ENCODE measurements at places on chromosomes 16 and 17.

- DNase-seq = no peak
Measured at GRCh38 chr16:77969861-77970260, 52.5 kb upstream of the CLEC3A start.

DNA sequence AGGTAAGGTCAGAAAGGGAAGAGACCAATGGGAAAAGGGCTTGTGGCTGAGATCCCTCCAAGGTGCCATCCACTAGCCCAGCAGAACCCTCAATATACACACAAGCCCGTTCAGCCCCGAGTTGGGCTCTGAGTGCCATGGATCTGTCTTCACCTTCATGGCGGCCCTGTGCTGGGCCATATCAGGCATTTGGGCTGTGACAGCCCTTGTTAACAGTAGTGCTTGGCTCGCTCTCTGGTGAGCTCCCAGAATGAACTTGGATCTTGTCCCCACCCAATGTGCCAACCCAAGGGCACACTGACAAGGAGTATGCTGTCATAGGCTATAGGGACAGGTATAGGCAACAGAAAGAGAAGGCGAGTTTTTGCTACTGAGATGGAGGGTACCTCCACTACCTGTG, 182.7 kb downstream of the ZFHX3 start:
- no peak for DNase-seq

- DNase-seq = no peak
Measured at GRCh38 chr17:80323982-80324381, 63.3 kb downstream of the RNF213 start.

- no peak for DNase-seq
Measured at GRCh38 chr17:58284613-58285421, 4.1 kb upstream of the MPO start.

DNA sequence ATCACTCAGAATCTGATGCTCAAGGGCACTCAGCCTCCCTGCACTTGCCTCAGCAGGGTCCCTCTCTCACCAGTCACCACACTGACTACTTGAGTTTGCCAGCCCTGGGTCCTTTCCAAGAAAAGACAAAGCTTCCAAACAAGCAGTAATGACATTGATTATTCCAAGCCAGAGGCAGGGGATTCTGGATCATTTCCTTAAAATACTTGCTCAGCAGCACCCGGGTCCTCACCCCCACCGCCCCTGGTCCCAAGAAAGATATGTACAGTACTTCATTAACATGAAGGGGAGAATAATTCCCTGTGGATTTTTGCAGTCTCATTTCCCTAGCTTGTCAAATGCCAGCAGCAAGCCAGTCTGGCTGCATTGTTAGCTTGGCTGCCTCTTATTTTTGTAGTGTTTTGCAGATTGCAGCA, 83.2 kb upstream of the GNAO1 start:
- no peak for DNase-seq

DNA sequence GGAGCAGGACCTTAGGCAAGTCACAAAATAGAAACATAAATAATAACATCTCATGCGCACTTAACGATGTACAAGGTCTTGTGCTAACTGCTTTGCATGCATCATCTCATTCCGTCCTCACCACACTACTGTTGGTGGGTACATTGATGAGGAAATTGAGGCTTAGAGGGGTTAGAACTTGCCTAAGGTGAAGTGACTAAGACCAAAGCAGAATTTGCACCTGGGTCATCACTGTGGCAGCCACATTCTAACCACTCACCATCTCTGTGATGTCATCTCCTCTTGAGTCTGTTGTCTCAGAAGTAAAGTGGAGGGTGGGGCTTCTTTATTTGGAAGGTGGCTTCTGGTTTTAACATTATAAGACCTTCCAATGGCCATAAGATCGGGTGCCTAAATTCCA, 20.4 kb upstream of the TRIM25 start:
- no peak for DNase-seq

DNA sequence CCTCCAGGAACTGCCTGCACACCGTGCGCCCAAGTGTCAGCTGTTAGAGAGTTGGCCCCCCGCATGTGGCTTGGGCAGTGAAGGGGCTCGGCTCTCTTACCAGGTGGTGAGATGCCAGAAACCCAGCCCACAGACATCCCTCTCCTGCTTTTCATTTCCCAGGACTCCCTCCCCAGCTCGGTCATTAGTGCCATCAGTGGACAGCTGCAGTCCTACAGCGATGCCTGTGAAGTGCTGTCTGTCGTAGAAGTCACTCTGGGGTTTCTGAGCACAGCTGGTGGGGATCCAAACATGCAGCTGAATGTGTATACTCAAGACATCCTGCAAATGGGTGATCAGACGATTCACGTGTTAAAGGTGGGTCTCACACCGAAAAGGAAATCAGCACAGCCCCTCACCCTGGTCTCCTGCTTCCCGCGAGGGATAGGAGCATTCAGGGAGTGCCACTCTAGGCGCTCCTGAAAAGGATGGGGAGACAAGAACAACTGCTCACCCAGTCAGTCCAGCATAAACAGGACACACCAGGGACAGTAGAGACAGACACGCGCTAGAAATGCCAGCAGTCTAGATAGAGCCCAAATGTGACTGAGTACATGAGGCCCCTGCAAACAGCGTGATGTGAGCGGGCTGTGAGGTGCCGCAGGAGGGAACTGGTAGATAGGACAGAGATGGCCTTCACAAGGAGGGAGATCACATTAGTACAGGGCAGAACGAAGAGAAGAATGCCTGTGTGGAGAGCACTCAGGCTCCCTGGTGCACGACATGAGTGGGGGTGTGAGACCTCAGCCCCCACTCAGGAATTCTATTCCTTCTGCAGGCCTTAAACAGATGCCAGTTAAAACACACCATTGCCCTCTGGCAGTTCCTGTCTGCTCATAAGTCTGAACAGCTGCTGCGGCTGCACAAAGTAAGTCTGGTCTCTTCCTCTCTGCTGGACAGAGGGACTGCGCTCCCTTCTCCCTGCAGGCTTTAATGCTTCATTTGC, 25.7 kb upstream of the ENDOV start:
- DNase-seq = no peak

DNA sequence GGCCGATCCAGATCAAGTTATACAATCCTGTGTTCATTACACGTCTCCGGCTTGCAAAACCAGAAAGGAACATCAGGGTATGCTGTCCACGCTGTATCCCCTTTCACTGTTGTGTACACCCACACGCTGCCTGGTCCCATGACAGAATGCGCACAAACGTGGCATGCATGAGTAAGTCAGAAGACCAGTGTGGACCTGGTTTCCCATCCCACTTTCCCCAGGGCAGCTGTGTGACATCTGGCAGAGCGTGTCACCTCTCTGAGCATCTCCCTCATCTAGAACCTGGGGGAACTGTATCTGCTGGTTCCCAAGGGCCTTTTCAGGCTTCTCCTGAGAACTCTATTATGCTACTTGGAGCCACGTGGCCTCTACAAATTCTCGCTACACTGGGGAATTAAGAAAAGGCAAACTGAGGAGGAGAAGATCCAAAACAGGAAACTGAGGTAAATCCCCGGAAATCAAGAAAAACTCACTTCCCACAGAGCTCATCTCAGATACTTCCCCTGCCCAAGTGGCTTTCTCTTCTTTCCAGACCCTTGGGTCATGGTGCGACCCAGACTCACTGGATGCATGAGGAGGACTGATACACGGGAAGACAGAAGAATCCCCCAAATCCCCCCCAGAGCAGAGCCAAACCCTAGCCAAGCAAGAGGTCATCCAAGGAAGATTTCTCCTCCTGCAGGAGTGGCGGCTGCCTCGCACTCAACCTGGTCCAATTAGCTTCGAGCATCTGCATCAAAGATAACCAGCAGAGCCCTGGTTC, 139.3 kb downstream of the GAS7 start:
- DNase-seq = no peak

GRCh38 chr16:82638095-82638798, 11.5 kb downstream of the CDH13 start:
- no peak for DNase-seq

DNA sequence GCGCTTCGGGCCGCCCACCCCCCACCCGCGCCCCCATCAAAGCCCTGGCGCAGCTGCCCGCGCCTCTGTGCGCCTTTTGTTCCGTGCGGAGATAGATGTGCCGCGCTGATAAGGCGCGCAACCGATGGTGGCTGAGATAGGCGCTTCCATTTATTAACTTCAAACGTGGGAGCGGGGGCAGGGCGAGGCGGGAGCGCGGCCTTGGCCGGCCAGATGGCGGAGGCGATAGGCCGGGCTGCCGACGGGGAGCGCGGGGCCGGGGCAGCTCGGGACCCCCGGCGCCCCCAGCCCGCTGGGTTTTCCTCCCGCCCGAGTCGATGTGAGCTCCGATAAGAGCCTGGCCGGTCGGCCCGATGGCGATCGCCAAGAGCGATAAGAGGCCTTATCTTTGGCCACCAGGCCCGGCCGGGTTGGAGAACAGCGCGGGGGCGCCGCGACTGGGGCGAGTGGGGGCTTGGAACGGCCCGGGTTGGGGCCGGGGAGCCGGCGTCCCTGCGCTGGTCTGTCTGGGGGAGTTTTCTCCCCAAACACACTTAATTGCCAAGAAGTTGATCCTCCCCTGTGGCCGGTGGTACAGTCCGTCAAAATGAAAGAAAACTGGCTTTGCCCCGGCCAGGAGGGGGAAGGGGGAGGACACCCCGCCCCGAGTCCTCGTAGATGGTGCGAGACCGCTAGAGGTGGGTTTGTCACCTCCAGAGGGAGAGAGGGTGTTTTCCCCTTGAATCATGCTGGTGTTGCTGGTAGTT, 2.7 kb downstream of the ZFPM1 start:
- DNase-seq = peak; percentile 61

GRCh38 chr16:85057948-85058347, 30.4 kb downstream of the KIAA0513 start:
- no peak for DNase-seq

DNA sequence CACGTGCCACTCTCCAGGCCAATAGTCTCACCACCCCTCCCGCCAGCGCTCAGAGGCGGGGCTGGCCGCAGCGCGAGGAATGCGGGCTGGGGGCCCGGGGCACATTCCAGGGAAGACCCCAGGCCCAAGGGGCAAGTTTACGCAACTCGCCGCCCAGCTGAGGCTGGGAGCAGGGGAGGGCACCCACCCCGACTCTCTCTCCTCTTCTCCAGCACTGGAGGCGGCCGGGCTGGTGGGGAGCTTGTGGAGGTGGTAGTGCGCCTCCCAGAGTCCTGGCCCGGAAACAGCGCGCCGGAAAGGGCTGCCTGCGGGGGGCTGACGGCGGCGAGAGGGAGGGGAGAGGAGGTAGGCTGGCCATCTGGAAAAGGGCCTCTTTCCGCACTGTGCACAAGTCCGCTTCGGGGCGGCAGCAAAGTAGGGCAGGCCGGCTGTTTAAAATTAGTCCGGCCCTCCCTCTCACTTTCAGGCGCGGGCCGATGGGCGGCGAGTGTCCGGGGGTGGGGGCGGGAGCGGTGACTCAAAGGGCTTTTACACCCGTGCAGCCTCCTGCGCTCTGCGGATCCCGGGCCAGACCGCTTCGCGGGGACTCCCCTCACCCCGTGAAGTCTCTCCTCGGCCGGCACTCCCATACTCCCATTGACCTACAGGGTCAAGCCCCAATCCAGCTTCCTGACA, 1.1 kb downstream of the FHOD1 start:
- DNase-seq = no peak

- peak; percentile 46 for DNase-seq
Measured at GRCh38 chr17:77127735-77128361, 12.9 kb upstream of the SEC14L1 start.

GRCh38 chr16:46736695-46737094, 11.4 kb downstream of the MYLK3 start:
- no peak for DNase-seq

- no peak for DNase-seq
Measured at GRCh38 chr17:21454441-21454840, 78.3 kb downstream of the KCNJ12 start.

GRCh38 chr16:59463776-59464175, 729.7 kb upstream of the GOT2 start:
- no peak for DNase-seq

- no peak for DNase-seq
Measured at GRCh38 chr17:48841395-48841831, 10.6 kb downstream of the CALCOCO2 start.

DNA sequence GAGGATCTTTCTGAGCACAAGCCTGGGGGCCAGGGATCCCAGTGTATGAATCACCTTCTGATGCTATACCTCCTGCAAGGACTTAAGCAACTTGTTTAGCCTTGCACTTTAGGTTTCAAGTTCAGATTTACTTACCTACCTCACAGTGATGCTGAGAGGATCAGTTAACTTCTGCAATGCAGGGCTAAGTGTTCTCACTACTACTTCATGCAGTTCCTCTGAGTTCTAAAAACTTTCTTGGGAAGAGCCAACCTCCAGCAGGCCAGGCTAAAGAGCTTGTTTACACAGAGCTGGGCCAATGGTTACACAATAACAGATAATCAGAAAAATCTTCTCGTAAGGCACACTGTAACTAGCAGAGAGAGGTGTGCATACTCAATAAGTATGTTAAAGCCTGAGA, 13.0 kb downstream of the VEZF1 start:
- no peak for DNase-seq

GRCh38 chr17:35554668-35555067, 6.0 kb downstream of the SLFN14 start:
- no peak for DNase-seq

- DNase-seq = no peak
Measured at GRCh38 chr16:4314532-4315185, 1.2 kb upstream of the GLIS2 start.

GRCh38 chr16:86320237-86320595, 190.1 kb upstream of the FOXF1 start:
- no peak for DNase-seq

- no peak for DNase-seq
Measured at GRCh38 chr17:67716405-67716798, 1.3 kb upstream of the NOL11 start.

GRCh38 chr17:2158396-2158780, 103.5 kb downstream of the HIC1 start:
- DNase-seq = no peak

GRCh38 chr16:10256784-10257641, 74.8 kb upstream of the GRIN2A start:
- peak; percentile 3 for DNase-seq

GRCh38 chr17:7132511-7133094, 18.0 kb upstream of the ASGR2 start:
- no peak for DNase-seq

- DNase-seq = no peak
Measured at GRCh38 chr16:83588070-83588469, 219.7 kb upstream of the HSBP1 start.

Measured in stimulated activated CD8-positive, alpha-beta memory T cell treated with anti-CD3 and anti-CD28 coated beads, Interleukin-7, amount 100 ng/mL, for 1 hour (primary cell).